Activated CD4-positive, alpha-beta T cell treated with anti-CD3 and anti-CD28 coated beads for 4 hours (primary cell): ENCODE measurements at places on chromosomes 2 and 18.
A peak's percentile ranks its signal among the peaks of the same experiment; 100 is the strongest.

- DNase-seq: no peak
Observed at GRCh38 chr2:184644685-184645084, 46.4 kb downstream of the ZNF804A start.

- DNase-seq: no peak
Observed at GRCh38 chr2:190469771-190470170, 61.6 kb downstream of the MFSD6 start.

- peak; percentile 82 for DNase-seq
Observed at GRCh38 chr2:225041851-225042799, at the start of gene DOCK10. Gene DOCK10 (minus strand): TSS chr2:225042468. CDS start chr2:225042374, 94 bp downstream.

DNA sequence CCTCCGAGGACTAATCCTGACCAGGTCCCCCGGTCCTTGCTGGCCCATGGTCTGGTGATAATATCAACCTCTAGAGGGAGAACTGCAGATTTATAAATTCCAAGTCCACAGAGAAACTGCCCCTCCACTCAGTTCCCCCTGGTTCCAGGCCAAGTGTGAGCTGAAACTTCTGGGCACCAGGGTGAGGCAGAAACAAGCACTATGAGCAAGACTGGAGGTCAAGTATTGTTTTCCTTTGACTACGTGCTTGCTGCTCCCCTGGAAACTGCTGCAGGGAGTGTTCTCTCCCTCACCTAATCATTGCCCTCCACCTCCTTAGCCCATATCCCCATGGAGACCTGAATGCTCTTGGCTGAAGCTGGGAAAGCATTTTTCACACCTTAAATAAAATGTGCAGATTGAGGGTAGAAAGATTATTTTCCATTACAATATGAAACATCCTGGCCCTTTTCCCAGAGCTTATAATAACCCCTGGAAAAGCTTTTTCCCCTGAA is 135.2 kb downstream of the RDH14 start:
- DNase-seq: no peak

DNA sequence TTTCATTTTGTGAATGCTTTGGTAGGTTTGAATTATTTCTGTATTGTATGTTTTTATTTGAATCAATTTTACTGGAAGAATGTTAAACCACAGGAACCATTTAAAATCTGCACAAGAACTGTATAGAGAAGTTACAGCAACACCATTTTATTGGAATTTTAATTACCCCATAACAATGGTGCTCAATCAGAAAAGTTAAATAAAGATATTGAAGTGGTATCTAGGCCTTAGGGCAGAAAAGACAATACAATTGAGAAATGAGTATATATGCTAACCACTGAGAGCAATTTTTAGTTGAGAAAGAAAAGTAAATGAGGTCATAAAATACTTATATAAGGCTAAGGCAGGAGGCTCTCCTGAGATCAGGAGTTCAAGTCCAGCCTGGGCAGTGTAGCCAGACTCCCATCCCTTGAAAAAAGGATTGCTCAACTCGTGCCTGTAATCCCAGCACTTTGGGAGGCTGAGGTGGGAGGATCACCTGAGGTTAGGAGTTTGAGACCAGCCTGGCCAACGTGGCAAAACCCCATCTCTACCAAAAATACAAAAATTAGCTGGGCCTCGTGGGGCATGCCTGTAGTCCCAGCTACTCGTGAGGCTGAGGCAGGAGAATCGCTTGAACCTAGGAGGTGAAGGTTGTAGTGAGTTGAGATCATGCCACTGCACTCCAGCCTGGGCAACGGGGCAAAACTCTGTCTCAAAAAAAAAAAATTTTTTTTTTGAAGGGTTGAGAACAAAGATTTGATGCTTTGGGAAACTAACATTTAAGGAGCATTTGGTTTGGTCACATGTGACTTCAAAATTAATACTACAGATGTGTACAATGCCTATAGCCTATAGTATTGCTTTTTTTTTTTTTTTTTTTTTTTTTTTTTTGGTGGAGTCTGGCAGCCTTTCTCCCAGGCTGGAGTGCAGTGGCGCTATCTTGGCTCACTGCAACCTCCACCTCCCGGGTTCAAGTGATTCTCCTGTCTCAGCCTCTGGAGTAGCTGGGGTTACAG is 212.9 kb upstream of the STON1 start:
- DNase-seq: no peak

DNA sequence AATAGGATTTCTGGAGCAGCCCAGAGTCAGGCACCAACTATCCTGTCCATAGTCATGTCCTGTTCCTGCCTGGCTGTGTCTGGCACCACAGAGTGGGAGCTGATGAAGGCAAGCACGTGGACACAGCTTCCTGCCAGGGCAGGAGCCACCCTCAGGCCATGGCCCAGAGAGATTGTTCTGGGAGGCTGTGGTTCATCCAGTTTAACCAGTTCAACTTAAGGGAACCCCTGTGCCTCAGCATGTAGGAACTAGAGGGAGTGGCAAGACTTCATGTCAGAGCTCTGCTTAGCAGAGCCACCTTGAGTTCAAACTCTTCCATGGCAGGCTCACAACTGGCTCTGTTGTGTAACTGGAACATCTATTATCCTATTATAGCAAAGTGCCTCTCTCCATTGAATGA is 73.2 kb upstream of the NCKAP5 start:
- DNase-seq: no peak

DNA sequence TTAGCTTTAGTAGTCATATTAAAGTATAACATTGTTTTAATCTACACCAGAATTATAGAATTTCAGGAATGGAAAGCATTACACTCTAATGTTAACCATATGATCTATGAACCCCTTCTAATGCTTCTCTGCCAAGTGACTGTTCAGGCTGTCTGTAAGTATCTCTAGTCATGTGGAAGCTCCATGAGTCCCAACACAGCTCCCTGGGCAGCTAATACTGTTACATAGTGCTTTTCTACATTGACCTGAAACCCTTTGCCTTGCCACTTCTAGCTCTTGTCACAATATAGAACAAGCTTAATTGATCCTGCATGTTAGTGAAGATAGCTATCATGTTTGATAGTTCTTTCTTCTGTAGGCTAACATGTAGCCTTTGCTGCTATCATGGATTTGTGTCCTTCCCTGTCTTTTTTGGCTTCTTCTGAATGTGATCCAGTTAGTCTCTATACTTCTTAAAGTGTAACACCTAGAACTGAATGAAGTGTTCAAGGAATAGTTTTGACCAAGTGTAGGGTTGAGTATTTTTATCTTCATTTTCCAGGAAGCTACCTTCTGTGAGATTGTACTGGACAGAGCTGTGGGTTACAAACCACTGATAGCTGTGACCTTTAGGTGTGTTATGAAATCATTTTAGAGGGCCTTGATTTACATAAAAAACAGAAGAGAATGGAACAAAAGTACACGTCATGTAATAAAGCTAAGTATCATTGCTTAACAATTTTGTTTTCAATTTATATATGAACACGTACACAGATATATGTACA is 23.7 kb downstream of the BABAM2 start:
- DNase-seq: no peak

- no peak for DNase-seq
Observed at GRCh38 chr18:42583283-42583731, 532.2 kb downstream of the RIT2 start.

DNA sequence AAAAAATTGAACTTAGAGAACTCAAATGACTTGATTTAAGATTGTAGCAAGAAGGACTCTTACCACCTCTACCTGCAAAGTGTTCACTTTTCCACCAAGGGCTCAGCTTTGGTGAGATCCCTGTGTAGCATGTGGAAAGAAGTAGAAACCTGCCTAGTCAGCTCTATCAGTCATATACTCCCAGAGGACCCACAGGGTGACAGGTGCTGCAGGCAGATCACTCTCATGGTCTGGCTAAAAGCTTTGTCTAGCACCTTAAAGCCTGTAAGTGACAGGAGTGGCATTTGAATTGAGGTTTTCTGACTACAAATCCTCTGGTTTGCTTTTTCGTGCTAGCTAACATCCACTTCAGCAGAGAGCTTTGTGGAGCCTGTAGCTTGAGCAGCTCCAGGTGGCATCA is 18.7 kb upstream of the NEMP2 start:
- no peak for DNase-seq

DNA sequence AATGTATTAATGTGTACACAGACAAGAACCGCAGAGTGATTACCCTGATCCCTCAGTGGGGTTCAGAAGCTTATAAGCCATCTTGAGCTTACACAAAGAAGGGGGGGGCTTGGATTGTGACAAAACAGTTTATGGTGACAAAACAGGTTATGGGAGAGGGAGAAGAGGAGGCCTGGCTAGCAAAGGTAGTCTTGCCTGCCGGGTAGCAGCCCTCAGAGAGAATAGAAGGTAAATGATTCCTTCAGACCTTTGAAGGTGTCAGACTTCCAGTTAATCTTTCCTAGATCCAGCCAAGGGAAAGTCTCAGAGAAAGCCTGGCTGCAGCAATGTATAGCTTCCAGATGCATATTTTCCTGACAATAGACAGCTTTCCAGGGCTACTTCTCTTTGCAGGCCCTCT is 44.6 kb upstream of the RAPH1 start:
- no peak for DNase-seq

DNA sequence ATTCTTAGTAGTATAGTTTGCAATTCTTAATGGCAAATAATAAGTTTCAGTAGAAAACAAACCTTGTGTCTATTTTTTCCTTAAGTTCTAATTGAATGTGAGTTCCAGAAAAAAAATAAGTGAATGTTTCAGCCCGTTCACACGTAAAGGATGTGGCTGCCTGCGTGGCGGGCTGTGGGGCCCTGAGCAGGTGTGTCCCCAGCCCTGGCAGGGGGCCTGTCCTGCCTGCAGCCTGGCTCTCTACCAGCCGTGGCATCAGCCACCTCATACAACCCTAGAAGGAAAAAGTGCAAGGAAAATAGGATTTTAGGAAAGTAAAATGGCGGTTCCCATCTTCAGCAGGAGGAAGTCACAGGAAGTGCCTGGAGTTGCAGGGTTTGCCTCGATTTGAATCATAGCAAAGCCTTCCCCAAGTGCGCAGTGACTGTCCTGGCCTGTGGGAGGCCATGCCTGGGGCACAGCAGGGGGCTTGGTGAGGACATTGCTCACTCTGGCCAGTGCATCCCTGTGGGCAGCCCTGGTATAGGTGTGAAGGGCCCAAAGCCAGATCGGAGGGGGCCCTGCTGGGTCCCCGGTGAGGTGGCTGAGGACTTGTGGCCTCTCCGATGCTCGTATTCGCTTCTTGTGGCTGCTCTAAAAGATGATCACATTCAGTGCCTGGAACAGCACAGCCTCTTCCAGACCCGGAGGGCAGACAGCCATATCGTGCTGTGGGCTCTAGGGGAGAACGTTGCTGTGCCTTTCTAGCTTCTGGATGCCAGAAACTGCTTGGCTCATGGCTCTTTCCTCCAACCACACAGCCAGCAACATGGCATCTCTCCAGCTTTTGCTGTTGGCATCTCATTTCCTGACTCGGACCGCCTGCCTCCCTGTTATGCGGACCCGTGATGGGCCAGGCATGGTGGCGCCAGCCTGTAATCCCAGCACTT is 12.6 kb downstream of the DTYMK start:
- DNase-seq: no peak

GRCh38 chr2:192971981-192972380 is 777.2 kb upstream of the TMEFF2 start:
- no peak for DNase-seq

DNA sequence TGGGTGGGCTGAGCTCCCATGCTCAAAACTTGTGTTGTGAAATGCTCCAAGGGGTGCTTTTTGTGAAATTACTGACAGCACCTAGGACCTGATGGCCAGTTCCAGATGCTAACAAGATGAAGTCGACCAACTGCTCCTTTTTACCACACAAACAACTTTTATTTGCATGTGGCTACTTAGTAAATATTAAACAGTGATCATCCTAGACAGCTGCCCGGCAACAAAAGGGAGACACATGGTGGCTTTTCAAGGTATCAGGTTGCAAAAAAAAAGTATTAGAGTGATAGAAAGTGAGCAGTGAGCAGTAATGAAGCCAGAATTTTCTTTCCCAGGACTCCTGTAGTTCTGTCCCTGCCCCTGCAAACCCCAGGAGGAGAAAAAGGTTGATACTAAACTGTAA is 118.5 kb downstream of the RPIA start:
- no peak for DNase-seq

- no peak for DNase-seq
Observed at GRCh38 chr2:177289824-177290628, 25.5 kb upstream of the NFE2L2 start.

- no peak for DNase-seq
Observed at GRCh38 chr2:38598200-38598990, 4.3 kb downstream of the HNRNPLL start.

GRCh38 chr2:48221846-48222516 is 308.0 kb upstream of the STON1 start:
- no peak for DNase-seq

GRCh38 chr18:9392726-9393125 is 58.2 kb downstream of the TWSG1 start:
- no peak for DNase-seq

DNA sequence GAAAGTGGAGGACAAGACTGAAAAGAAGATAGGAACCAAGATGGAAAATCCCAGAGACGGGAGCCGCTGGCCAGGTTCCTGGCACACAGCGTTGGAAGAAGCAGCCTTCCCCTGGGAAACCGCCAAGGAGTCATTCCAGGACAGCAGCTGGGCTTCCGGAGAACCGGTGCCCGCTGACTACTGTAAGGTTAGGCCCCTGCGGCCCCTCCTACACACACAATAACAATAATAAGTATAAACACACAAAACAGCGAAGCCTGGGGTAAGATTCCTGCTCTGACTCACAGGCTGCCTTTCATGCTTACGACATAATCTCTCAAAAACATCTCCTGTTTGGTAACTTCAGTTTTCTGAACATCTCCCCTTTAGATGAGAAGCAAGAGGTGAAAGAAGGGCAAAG is 28.1 kb upstream of the MYCN start:
- DNase-seq: no peak

GRCh38 chr2:219627103-219628100 is at the start of gene SLC4A3:
Gene SLC4A3 (plus strand): TSS chr2:219627630. CDS start chr2:219627993, 363 bp downstream.
- DNase-seq: no peak
